Nephron progenitor cell (in vitro differentiated cells): ENCODE measurements at places on chromosomes 3 and 15.

- no peak for DNase-seq
Observed at GRCh38 chr3:171374661-171375285, 85.4 kb downstream of the TNIK start.

- DNase-seq: no peak
Observed at GRCh38 chr3:106088304-106088703, 219.5 kb upstream of the CBLB start.

GRCh38 chr3:112582244-112582874 lies 20.5 kb downstream of the SLC35A5 start:
- DNase-seq: peak; percentile 27

- DNase-seq: no peak
Observed at GRCh38 chr3:179082416-179082815, 10.8 kb upstream of the ZMAT3 start.
